Neural progenitor cell (in vitro differentiated cells): ENCODE measurements at places on chromosomes 2 and 18. TPM values are rescaled to one million over a fixed set of nuclear protein-coding genes. Genes with fewer than 3 reads are reported as not detected.

ERICH2 gene
- total RNA-seq: 0.43 and 2.7 TPM in 2 replicates

ZNF516 gene
- 45.5 and 83.3 TPM in 2 replicates for total RNA-seq

SAG gene
- 0.03 TPM in 1 of 2 replicates, not detected in the other for total RNA-seq

IHH gene
- total RNA-seq: 0.06 TPM in 1 of 2 replicates, not detected in the other

PROKR1 gene
- total RNA-seq: 1.8 and 2.1 TPM in 2 replicates

ST3GAL5 gene
- total RNA-seq: 9.7 and 9.9 TPM in 2 replicates

SERPINB7 gene
- total RNA-seq: not detected in 2 replicates

EN1 gene
- not detected in 2 replicates for total RNA-seq

ATP6V1B1 gene
- 0.99 and 1.1 TPM in 2 replicates for total RNA-seq

DNA sequence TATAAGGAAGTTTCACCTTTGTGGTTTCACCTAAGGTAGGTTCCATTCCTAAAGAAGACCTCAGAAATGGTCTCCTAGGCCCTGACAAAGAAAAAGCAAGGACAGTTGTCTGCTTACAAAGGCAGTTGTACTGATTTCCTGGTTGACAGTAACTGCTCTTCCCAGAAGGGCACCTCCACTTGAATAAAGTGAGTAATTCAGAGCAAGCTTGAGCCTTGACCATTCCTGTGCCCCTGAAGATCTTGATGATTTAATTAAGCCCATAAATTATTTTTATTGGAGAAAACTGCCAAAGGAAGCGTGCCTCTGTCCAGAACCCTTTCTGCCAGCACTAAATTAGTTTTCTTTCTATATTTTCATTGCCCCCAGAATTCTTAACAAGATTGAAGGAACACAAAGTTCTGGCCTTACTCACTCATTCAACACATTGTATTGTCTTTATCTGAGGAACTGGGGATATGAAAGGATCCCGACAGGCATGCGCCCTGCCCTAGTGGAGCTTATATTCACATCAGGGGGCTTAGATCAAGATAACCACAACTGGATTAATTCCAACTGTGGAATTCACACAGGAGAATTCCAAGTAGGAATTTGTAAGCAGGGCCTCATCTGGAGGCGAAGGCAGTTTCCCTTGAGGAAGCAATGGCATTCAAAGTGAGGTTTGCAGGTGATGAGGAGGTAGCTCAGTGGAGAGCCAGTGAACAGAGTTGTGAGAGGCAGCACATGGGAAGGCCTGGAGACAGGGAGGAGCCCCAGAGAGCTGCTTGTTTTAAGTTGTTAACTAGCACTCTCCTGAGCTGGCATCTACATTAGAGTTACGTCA is 21.2 kb downstream of the PTRHD1 start:
- peaks cover 8% of the 10 kb centered on the region for H3K4me1 ChIP-seq
- peak; percentile 12 for DNase-seq
- peaks cover 8% of the 10 kb centered on the region for H3K36me3 ChIP-seq
- H3K4me3 ChIP-seq: no peak overlapping the region

DNA sequence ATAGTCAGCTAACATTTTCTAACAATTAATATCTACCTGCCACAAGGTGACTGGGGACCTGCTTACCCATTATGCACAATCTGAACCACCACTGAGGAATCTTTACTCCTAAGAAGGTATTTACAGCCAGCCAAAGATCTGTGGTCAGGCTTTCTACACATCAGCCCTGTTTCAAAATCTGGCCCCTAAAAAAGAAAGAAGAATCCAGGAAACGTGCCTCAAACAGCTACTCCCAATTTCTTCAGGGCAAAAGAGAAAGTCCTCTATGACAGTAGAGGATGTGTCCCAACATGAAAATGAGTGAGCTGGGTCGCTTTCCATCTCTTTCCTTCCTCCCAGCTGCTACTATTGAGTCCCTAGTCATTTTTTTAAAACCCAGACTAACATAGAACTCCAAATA is 79.5 kb downstream of the EPB41L3 start:
- H3K27me3 ChIP-seq: no peaks in the 10 kb centered on the region
- H3K27ac ChIP-seq: no peak overlapping the region
- H3K4me1 ChIP-seq: no peaks in the 10 kb centered on the region
- DNase-seq: no peak
- H3K36me3 ChIP-seq: no peaks in the 10 kb centered on the region
- no peak overlapping the region for H3K4me3 ChIP-seq

DNA sequence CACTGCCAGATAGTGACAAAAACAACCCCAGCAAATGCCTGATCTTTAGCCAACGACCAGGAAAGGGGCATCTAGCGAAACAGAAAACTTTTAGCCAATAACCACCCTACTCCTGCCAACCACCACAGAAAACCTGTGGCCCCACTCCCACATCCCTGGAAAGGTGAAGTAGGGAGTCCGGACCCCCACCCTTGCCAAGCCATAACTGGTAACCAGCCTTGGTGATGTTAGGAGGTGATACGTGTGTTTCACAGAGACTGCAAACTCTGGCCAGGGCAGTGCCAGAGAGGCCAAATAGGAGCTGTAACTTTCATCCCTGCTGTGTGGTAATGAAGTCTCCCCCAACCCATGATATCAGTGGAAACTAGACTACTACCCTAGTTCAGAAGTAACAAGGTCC is 27.6 kb downstream of the SCTR start:
- no peaks in the 10 kb centered on the region for H3K27me3 ChIP-seq
- H3K4me1 ChIP-seq: no peaks in the 10 kb centered on the region
- H3K36me3 ChIP-seq: no peaks in the 10 kb centered on the region
- no peak overlapping the region for H3K27ac ChIP-seq

DNA sequence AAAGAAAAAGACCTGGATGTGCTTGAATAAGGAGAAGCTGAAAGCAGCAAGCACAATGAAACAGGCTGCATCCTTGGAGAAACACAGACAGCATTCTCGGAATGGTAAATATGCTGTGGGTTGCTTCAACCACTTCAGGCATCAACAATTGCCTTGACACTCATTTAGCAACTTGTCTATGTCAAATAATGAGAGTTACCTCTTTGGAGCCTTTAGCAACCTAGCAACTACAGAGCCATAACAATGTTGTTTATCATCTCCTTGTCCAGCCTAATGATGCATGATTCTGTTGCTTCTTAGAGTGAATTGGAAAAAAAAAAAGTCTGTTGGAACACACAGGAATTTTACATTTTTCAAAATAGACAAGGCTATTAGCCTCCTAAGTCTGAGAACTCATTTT is 410.6 kb downstream of the PIK3C3 start:
- no peaks in the 10 kb centered on the region for H3K36me3 ChIP-seq
- no peak overlapping the region for H3K27ac ChIP-seq
- H3K27me3 ChIP-seq: no peaks in the 10 kb centered on the region
- H3K4me1 ChIP-seq: no peaks in the 10 kb centered on the region

GRCh38 chr2:64992990-64993389 is 3.8 kb downstream of the SLC1A4 start:
- no peak for DNase-seq
- peaks cover 53% of the 10 kb centered on the region for H3K27me3 ChIP-seq
- peaks cover 10% of the 10 kb centered on the region for H3K4me1 ChIP-seq
- H3K27ac ChIP-seq: no peak overlapping the region
- no peak overlapping the region for H3K4me3 ChIP-seq

DNA sequence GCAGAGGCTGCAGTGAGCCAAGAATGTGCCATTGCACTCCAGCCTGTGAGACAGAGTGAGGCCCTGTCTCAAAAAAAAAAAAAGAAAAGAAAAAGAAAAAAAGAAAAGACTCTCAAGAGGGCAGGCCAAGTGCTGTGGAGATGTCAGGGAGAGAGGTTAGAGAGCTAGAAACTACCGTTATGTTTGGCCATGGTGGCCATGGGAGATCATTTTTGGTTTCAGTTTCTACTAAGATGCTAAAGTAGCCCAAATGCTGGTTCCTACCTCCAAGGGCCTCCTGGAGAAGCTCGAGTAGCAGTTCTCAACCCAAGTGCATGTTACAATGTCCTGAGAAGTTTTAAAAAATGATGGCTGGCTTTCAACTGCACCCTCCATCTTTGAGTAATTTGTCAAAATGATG is 47.4 kb upstream of the TCF4 start:
- no peaks in the 10 kb centered on the region for H3K27me3 ChIP-seq
- no peaks in the 10 kb centered on the region for H3K4me1 ChIP-seq
- H3K27ac ChIP-seq: no peak overlapping the region
- H3K36me3 ChIP-seq: no peaks in the 10 kb centered on the region
- H3K4me3 ChIP-seq: no peak overlapping the region
- DNase-seq: no peak

DNA sequence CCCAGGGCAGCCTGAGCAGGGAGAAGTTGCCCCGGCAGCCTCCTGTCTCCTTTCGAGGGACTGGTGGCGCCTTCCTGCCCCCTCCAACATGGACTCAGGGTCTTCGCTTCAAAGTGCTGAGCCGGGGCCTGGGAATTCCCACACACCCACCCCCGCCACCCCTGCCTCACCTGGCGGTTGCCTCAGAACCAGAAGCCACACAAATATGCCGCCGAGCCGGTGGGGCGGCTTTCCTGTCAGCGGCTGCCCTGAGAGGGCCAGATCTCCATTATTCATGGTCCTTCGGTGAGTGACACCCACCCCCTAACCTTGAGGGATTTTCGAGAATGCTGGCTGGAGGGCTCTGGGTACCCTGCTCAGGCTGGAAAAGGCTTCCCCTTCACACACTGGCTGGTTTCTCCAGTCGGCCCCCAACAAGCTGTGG is 71.7 kb downstream of the SMAD7 start:
- H3K27me3 ChIP-seq: no peaks in the 10 kb centered on the region
- no peak overlapping the region for H3K27ac ChIP-seq
- H3K36me3 ChIP-seq: no peaks in the 10 kb centered on the region

- no peaks in the 10 kb centered on the region for H3K36me3 ChIP-seq
- H3K27ac ChIP-seq: no peak overlapping the region
- no peaks in the 10 kb centered on the region for H3K27me3 ChIP-seq
- DNase-seq: no peak
Measured at GRCh38 chr2:112096098-112096497, 41.0 kb downstream of the TMEM87B start.

DNA sequence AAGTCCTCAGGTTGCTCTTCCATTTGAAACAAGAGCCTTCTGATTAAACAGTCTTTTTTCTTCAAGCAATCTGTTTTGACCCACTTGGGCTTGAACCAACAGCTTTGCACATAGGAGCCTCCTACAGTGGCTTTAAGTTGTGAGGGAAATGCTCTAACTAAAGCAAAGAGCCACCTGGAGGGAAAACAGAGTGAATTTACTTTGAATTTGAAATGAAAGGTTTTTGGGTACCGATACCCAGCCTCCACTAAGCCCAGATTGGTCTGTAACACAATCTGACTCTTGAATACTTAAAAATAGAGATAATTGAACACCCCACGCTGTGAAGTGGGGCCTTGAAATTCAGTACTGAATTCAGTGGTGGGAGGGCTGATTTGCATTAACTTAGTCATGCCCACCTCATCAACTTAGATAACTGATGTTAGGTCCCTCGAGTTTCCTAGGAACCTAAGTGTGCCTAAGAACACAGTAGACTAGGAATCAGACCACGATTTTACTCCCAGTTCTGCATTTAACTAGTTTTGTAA is 56.3 kb upstream of the ACVR1C start:
- H3K27me3 ChIP-seq: peaks cover 65% of the 10 kb centered on the region
- H3K27ac ChIP-seq: no peak overlapping the region
- no peaks in the 10 kb centered on the region for H3K36me3 ChIP-seq
- H3K4me1 ChIP-seq: peaks cover 9% of the 10 kb centered on the region
- DNase-seq: peak; percentile 7

DNA sequence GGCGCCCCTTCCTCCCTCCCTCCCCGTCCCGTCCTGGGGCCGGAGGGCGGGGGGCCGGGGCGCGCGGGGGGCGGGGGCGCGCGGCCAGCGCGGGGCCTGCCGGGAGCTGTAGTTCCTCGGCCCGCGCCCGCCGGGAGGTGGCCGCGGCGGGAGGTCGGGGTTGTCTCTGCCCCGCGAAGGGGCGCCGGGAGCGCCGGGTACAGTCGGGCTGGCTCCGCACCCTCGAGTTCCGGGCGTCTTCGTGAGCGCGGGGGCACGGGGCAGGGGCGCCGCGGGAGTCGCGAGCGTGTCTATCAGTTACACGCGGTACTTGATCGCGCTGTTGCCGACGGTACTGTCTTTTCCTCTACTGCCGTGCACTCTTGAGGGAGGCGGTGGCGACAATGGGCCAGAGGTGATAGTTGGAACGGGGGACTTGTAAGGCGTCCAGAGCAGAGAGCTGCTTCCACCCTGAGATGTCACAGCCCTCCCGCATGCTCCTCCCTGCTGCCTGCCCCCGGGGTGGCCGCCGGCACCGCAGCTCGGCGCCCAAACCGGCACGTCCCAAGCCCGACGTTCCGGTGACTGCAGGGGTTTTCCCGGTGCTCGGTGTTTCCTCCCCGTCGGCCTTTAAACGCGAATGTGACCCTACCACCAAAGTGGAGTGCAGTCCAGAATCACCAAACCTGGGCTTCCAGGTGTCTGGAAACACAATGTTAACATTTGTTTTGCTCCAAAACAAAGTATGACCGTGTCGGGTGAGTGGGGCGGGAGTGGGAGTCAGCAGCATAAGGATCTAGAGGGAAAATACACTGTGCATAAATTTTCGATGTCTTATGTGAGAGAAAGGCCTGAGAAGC is at the start of gene PRKD3:
TSS of gene PRKD3 (minus strand) at position 48 of the 839 bp plus-strand sequence. CDS start 8,309 bp downstream, outside the sequence.
- peak within 1 kb of the TSS; percentile 89 for H3K27ac ChIP-seq
- peaks cover 17% of the 10 kb centered on the region for H3K4me1 ChIP-seq
- peaks cover 33% of the 10 kb centered on the region for H3K27me3 ChIP-seq

DNA sequence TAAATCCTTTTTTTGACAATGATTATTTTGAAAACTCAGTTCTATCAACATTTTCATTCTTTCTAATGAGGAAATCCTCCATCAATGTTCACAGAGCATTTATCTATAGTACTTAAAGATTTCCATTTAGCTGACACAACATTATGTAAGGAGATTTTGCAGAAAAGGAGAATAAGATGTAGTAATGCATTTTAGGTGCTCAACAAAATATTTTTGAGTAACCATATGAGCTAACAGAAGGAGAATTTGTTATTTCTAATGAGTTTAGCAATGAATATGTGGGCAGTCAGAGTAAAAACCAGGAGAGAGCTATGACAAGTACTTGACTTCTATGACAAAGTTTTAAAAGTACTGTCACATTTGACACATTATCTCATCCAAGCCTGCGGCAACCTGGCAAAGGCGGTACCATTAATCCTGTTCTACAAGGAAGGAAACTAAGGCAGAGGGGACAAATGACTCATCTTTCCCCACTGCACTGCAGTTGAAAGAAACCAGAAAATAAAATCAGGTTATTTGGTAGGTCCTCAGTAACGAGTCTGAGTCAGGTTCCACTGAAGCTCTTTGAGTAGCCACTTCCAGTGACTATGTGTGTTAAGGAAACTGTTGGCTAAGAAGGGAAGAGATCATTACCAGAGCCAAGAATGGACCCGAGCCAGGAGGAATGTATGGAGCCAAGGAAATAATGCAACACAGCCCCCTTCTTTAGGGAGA is 134.1 kb upstream of the ITGB6 start:
- peaks cover 30% of the 10 kb centered on the region for H3K4me1 ChIP-seq
- no peak for DNase-seq
- H3K36me3 ChIP-seq: no peaks in the 10 kb centered on the region
- no peak overlapping the region for H3K27ac ChIP-seq
- no peaks in the 10 kb centered on the region for H3K27me3 ChIP-seq

DNA sequence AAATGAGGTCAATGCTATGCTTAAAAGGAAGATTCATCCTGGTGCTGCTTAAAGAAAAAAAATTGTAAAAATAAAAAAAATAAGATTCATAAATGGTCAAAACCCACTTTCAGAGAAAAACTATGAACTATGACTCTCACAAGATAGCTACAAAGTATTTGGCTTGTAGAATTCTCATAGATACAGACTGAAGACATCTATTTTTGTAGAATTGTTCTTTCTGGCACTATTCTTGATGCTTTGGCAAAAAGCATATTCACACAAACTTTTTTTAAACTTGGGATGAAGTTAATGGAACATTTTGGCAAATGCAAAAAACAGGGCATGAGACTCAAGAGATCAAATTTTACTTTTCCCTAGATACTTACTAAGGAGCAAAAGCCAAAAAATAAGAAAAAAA is 12.5 kb upstream of the ANKRD29 start:
- H3K4me3 ChIP-seq: no peak overlapping the region
- no peaks in the 10 kb centered on the region for H3K4me1 ChIP-seq
- no peak for DNase-seq
- no peak overlapping the region for H3K27ac ChIP-seq
